ENCODE measurements at places on chromosomes 4 and X. TPM values are rescaled to one million over a fixed set of nuclear protein-coding genes. Genes with fewer than 3 reads are reported as not detected.

NEUROG2 gene
- total RNA-seq: not detected

VAMP7 gene
- total RNA-seq: 30.6 TPM

PRR32 gene
- total RNA-seq: not detected

OFD1 gene
- total RNA-seq: 12.1 TPM

DMP1 gene
- total RNA-seq: not detected

MAGEA11 gene
- total RNA-seq: not detected

PPEF2 gene
- under 0.01 TPM for total RNA-seq

PRPS2 gene
- total RNA-seq: 28.3 TPM

RBM46 gene
- not detected for total RNA-seq

POU3F4 gene
- not detected for total RNA-seq

PSAPL1 gene
- total RNA-seq: not detected

CLIC2 gene
- 0.22 TPM for total RNA-seq

VCX gene
- total RNA-seq: not detected

ZC4H2 gene
- total RNA-seq: 3.9 TPM

WAS gene
- total RNA-seq: 0.39 TPM

SGMS2 gene
- total RNA-seq: 142 TPM

HDX gene
- total RNA-seq: 1.2 TPM

SOWAHB gene
- 2.4 TPM for total RNA-seq

CT45A5 gene
- not detected for total RNA-seq

FABP2 gene
- not detected for total RNA-seq

GAGE1 gene
- total RNA-seq: not detected

Measured in placental epithelial cell (primary cell).